ENCODE measurements at places on chromosomes 1 and 21.

GRCh38 chr1:168116327-168116799 lies 20.4 kb downstream of the GPR161 start:
- no peak for DNase-seq

DNA sequence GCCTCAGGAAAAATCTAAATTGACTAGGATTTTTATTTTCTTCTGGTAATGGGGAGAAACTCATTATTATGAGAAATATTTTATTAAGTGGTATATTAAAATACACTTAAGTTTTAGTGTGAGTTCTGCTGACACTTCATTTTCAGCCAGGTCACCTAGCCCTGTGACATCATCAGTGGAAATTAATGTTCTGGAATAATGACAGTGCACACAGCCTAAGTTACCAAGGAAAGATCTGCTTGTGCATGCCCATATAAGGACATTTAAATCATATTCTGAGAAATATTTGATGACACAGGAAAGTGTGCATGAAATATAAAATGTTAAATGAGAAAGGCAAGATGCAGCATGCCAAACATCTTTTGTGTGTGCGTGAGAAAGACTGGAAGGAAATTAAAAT lies 102.0 kb downstream of the KIF14 start:
- DNase-seq: no peak

DNA sequence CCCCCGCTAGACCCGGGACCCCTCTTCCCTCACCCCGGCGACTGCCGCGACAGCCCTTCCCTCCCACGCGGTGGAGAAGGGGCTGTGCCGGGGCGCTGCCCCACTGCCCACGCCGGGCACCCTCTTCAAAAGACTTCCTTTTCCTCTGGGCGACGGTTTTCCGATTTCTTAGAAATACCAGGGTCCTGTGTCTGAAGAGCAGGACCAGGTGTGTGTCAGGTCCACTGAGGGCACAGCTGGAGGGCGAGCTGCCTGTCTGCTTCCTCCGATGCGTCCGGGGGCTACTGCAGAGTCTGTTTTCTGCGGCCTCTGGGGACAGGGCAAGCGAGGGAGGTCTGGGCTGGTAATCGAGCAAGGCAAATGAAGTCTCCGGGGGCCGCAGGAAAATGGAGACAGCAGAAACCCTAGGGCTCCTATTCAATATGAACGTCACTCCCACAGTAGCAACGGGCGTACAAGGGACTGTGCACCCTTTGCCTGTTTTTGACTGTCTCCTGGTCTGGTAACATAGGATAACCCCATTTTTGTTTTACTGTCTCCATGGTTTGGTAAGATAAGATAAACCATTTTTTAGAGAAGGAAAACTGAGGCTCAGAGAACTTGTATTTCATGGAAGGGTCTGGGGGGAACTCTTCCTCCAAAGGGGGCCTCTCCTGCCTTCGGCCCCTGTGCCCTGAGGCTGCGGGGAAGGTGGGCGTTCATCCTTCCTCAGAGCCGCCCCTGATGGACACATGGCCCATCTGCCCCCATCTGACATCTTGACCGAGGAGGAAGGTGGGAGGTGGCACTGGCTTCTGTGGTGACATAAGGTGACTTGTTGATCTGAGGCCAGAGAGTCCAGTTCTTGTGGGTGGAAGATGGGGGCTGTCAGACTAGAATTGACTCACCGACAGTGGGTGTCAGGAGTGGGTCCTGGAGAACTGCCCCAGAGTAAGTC lies 970 bp downstream of the TNFRSF1B start:
- no peak for DNase-seq

- no peak for DNase-seq
Observed at GRCh38 chr1:71919811-71920509, 362.4 kb downstream of the NEGR1 start.

- DNase-seq: no peak
Observed at GRCh38 chr1:4328402-4329071, 325.9 kb upstream of the AJAP1 start.

DNA sequence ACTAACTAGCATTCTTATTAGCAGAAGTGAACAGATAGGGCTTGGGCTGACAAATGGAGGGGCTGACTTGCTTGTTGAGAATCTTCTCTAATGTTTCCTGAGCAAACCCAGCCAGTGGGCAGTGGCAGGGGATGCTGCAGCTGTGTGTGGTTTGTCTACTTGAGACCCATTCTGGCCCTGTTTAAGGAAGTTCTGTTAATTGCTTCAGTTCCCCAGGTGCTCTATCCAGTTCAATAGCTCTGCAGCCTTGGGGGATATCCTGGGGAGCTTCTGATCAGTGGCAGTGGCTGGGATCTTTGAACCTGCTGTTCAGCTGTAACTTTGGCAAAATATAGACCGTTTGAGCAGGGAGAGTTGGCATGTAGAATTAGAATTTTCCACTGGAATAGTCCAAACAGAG lies 137.4 kb downstream of the ZNF326 start:
- no peak for DNase-seq

DNA sequence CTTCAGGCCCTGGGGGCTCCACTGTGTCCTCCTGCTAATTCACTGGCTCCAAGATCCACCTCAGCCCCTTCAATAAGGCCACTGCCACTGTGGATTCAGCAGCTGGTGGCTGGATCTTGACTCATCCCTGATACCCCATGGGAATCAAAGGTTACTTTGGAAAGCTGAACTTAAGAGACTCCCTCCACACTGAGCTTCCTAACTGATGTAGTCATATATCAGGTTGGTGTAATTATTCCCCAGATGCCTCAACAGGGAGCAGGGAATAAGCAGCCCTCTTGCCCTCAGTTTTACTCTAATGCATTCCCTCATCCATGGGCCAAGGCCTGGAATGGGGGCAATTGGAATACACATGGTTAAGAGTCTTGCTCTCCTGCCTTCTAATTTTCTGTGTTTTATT lies 164.6 kb downstream of the FASLG start:
- DNase-seq: peak; percentile 67

DNA sequence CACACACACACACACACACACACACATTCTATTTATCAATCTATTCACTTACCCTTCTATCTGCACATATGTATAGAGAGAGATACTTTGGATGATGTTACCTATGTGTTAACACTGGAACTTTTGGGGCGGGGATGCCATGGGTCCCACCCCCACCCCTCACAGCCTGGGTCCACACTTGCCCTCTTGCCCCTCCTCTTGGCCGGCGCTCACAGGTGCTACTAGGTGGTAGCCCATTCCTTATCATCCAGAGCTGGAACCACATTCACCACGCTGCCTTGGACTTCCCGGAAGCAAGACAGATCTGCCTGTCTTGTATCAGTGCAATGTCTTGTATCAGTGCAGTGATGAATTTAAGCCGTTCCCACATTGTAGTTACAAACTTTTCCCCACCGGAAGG lies 85.1 kb downstream of the LBR start:
- no peak for DNase-seq

DNA sequence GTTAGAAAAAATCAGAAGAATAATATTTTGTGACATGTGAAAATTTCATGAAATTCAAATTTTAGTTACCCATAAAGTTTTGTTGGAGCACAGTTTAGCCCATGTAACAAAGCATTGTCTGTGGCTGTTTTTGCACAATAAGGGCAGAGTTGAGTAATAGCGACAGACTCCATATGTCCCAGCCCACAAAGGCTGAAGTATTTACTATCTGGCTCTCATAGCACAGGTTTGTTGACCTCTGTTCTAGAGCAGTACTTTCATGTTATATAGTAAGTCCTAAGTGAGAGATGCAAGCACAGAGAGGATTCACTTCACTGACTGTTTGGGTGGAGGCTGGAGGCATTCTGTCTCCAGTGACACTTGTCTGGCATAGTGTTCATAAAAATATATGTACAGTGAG lies 6.8 kb downstream of the LAMC1 start:
- peak; percentile 64 for DNase-seq

- DNase-seq: no peak
Observed at GRCh38 chr1:198933515-198934222, 294.8 kb downstream of the PTPRC start.

- no peak for DNase-seq
Observed at GRCh38 chr21:45060675-45061311, 13.6 kb upstream of the ADARB1 start.

GRCh38 chr1:92544756-92545165 lies 58.0 kb upstream of the GFI1 start:
- DNase-seq: no peak

GRCh38 chr21:32200029-32200428 lies 78.8 kb downstream of the MIS18A start:
- DNase-seq: no peak

DNA sequence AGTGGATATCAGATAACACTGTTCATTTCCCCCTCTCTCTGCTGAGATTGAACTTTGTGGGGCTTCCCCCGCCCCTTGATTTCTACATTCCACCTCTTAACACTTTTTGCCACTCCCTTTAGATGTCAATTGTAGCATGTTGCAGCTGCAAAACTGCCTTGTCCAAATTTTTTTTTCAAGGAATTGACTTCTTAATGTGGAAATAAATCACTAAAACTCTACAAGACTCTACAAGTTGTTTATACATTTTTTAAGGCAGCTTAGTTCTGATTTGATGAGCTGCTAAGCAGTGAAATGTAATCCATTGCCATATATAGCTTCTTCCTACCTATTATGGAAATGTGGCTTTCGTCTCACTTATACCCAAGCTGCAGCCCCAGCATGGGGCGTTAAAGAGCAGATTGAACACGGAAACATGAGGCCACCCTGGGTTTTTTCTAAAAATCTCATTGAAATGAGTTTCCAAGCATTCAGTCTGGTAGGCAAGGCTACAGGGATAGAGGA lies 132.2 kb downstream of the SYT2 start:
- DNase-seq: no peak

GRCh38 chr1:98256700-98257099 lies 335.9 kb upstream of the DPYD start:
- no peak for DNase-seq

GRCh38 chr1:91784191-91784590 lies 101.8 kb downstream of the TGFBR3 start:
- DNase-seq: no peak

DNA sequence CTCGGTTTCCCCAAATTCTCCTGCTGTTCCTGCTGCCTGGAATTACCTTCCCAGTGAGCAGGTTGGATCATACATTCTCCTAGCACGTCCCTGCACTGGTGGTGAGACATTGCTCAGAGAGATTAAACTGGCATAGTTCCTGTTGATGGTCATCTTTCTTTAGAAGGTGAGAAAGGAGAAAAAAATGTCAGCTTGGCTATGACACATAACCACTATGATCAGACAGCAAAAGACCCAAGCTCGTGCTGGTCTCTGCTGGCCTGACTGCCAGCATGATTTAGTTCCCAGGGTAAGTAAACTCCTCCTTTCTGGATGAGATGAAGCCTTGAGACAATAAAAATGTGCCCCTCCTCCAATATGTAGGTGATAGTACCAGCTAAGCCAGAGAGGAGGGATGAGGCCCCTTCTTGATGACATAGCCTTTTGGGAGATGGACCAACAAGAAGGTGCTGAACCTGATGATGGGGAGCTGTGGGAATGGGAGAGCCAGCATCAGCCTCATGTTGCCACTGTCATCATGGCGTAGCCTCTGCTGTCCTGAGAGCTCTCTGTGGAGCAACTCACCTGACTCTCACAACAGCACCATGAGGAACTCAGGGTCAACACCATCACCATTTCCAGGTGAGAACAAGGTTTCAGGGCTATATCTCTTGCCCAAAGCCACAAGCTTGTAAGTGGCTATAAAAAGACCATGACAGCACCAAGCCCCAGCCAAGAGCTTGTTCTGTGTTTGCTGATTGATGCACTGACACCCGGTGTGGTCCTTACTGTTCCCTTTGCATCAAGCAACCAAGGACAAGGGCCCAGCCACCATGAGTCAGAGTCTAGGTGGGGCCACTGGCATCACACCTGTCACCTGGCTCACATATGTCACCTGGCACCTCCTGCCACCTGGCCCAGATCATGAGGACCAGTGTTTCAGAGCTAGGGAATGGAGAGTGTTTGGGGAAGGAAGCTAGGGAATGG lies 200.0 kb downstream of the MATN1 start:
- DNase-seq: peak; percentile 47

DNA sequence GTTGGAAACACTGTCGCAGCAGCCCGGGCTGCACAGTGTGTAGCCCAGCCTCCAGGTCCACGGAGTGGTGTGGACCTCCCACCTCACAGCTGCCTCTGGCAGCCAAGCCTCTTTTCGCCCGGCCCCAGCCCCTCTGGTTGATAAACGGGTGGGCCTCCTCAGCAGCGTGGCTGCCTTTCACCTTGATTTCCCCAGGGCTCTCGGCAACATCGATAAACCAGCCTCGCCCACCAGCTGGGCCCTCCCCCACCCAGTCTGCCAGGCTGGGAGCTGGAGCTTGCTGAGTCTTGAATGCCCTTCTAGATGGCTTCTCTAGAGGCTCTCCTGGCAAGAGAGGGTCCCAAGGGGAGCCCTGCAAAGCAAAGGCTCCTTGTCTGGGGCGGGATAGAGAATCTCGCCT lies 31.0 kb upstream of the LHX4 start:
- DNase-seq: no peak

- no peak for DNase-seq
Observed at GRCh38 chr1:47210666-47211065, 20.8 kb upstream of the PDZK1IP1 start.

DNA sequence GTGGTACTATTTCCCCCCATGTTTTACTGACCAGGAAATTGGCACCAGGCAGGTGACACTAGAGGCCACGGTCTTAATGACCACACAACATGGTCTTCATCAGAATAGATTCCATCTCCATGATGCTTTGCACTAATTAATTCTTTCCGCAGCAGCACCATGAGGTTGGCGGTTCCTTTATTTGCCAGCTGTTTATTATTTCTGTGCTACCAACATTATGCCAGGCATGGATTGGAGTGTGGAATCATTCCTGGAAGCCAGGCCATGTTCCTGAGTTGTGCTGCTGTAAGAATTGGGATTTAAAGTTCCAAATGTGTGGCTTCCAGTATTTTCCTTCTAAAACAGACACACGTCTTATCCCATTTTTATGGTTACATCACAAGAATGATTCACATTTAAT lies 107.8 kb downstream of the NFIA start:
- DNase-seq: no peak

- DNase-seq: no peak
Observed at GRCh38 chr21:46265736-46266525, 19.5 kb downstream of the MCM3AP start.

DNA sequence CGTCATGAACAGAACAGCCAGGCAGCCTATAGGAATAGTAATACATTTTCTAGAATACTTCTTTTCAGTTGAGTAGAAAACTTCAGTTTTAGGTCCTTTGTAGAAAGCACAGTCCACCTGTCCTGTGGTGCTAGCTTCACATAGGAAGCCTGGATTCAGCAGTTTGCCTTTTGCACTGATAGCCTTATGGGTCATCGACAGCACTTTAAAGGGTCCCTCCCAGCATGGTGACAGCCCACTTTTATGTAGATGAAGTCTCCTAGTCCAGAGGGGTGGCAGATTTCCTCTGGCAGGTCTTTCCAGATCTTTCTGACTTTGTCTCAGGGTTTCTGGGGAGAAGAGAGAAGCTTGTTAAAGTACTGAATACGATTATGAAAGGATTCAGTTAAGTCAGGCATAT lies 161.4 kb upstream of the TNR start:
- DNase-seq: no peak

- no peak for DNase-seq
Observed at GRCh38 chr1:10965546-10966226, 46.8 kb upstream of the TARDBP start.

- no peak for DNase-seq
Observed at GRCh38 chr1:19411612-19412011, 73.7 kb downstream of the CAPZB start.
